ENCODE measurements at places on chromosomes 16 and 17.
A peak's percentile ranks its signal among the peaks of the same experiment; 100 is the strongest.

- no peak for DNase-seq
Observed at GRCh38 chr16:81035975-81036750, 521 bp downstream of the ATMIN start.

- no peak for DNase-seq
Observed at GRCh38 chr17:75365009-75365930, 40.2 kb downstream of the GRB2 start.

GRCh38 chr16:13348416-13348815 is 447.0 kb downstream of the SHISA9 start:
- no peak for DNase-seq

DNA sequence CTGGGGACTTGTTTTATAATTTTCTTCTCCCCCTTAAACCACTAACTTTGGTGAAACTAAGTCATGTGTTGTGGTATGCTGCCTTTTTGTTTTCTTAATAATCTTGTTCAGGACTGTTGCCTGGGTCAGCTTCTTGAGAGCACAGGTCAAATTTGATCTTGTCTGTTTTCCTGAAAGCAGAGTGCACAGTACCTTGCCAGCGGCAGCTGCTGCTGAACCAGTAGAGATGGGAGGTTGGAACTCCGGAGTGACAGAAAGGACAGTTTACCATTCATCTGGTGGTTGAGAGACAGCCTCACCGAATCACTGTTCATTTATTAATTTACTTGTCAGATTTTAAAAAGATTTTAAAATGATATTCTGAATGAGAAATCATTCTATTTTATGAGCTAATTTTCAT is 125.0 kb downstream of the PHKB start:
- no peak for DNase-seq

DNA sequence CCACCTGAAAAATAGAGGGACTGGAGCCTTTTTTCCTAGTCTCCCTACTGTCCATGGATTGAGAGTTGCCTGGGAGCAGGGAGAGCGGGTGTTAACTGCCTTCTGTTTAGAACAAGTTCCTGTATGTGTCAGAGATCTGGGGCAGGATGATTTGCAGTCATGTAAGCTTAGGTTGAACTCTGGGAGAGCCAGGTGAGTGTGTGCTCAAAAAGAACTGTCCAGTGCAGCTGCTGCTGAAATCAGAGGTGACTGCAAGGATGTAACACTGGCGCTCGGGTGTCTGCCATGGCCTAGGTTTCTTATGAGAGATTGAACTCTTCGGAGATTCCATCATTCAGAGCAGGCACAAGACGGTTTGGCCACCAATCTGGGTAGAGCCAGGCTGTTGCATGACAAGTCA is 432.5 kb downstream of the CDH13 start:
- no peak for DNase-seq

GRCh38 chr16:75908331-75909117 is 182.2 kb upstream of the CPHXL start:
- DNase-seq = no peak

DNA sequence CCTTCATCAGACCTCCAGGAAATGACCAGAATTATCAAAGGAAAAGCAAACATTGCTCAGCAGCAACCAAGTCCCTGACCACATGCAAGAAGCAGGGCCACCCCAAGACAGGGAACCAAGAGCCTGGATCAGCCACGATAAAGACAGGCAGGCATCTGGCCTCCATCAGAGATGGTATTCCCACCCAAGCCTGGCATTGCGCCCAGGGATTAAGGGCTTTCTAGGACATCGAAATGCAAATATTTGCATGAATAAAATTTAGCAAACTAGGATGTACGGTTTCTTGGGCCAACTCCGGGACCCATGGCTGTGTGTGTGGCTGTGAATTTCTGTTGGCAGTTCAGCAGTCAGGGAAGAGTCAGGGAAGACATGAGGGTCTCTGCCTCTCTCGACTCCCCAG is 241.4 kb upstream of the DYNLRB2 start:
- peak; percentile 43 for DNase-seq

GRCh38 chr17:81291662-81292061 is 3.4 kb downstream of the SLC38A10 start:
- DNase-seq = no peak

GRCh38 chr17:21042458-21043295 is at the start of gene USP22:
Gene USP22 (minus strand): TSS chr17:21043011. CDS start chr17:21042835, 176 bp downstream.
- no peak for DNase-seq

- no peak for DNase-seq
Observed at GRCh38 chr16:68396481-68396880, 51.8 kb downstream of the SMPD3 start.

Measured in amniotic stem cell (primary cell).